ENCODE measurements at places on chromosomes 6 and 20.
A peak's percentile ranks its signal among the peaks of the same experiment; 100 is the strongest.

DNA sequence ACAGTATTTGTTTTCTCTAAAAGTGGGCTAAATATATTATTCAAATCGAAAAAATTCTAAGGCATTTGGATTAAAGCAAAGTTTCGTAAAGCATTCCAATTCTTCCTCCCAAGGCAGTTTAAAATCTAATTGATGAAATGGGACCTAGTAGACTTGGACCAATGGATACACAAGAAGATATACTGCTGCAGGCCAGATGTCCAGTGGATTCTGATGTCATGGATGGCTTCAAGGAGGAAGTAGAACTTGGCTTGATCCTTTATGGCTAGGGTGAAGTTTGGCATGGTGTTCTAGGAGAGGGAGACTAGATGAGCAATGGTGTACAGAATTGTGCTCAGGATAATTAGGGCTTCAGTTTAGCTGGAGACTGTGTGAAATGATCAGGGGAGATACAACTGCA, 559.5 kb upstream of the MMS22L start:
- no peak for DNase-seq

DNA sequence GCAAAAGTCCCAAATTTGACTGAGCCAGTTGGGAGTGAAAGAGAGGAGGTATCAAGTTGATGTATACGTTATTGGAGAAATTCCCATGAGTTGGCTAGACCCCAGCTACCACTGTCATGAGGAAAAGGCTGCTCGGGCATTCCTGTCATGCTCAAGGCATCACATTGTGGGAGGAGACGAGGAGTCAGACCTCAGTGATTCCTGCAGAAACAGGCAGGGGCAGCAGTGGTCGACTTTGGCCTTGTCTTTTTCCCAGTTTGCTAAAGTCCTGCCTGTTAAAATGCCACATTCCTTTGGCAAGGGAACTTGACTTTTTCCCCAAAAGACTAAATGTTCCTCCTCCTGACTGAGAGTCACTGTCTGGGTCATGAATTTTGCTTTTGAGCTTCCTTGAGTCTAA, 295.5 kb upstream of the HS3ST5 start:
- DNase-seq = no peak

DNA sequence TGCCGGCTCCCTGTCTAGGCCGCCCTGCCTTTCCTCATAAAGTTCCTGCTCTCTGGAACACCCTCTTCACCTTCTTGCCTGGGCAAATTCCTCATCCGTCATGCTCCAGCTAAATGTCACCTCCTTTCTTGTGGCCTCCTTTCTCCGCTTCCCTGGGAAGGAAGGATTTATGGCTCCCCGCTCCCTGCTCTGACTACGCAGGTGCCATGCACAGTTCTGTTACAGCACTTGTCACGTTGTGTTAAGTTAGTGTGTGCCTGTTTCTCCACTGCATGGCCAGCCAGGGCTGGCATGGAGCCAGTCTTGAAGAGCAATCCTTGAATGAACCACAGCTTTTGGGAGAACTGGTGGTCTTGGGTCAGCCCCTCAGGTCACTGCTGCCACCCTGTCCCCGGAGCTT, 61.7 kb downstream of the CD40 start:
- DNase-seq = no peak

DNA sequence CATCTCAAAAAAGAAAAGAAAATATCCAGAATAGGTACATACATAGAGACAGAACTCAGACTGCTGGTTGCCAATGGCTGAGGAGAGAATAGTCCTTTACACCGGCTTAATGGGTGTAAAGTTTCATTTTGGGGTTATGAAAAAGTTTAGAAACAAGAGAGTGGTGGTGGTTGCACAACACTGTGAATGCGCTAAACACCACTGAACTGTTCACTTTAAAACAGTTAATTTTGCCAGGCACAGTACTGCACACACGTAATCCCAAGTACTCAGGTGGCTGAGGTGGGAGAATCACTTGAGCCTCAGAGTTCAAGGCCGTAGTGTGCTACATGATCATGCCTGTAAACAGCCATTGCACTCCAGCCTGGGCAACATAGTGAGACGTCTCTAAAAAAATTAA, 7.6 kb downstream of the ILRUN start:
- no peak for DNase-seq

DNA sequence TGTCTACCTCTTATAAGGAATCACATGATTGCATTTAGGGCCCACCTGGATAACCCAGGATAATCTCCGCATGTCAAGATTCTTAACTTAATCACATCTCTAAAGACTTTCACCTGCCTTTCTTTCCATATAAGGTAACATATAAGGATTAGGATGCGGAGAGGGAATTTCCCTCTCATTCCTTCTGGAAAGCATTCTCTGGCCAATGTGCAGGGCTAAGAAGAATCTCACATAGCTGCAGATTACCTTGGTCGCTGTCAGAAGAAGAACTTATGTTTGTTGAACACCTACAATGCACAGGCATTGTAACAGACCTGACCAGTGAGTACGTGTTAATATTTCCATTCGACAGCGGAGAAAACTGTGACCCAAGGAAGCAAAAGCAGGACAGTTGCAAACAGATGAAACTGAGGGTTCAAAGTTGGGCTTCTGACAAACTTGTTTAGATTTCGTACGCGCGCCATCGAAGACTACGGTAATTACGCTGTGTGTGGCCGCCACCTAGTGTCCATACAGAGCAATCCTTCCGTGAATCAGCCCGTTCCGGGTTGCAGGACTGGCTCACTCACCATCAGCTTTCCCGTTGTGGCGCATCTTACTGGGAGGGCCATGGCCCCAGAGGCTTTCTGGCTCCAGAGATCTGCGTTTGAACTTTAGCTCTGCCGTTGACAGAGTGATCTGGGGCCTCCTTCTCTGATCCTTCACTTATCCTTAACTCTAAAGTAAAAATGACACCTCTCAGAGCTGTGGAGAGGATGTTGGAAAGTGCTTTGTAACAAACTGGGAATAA, 9.5 kb downstream of the C20orf202 start:
- DNase-seq = peak; percentile 42

- DNase-seq = no peak
These were observed 31.2 kb downstream of the SRSF3 start for GRCh38 chr6:36625158-36625919.

DNA sequence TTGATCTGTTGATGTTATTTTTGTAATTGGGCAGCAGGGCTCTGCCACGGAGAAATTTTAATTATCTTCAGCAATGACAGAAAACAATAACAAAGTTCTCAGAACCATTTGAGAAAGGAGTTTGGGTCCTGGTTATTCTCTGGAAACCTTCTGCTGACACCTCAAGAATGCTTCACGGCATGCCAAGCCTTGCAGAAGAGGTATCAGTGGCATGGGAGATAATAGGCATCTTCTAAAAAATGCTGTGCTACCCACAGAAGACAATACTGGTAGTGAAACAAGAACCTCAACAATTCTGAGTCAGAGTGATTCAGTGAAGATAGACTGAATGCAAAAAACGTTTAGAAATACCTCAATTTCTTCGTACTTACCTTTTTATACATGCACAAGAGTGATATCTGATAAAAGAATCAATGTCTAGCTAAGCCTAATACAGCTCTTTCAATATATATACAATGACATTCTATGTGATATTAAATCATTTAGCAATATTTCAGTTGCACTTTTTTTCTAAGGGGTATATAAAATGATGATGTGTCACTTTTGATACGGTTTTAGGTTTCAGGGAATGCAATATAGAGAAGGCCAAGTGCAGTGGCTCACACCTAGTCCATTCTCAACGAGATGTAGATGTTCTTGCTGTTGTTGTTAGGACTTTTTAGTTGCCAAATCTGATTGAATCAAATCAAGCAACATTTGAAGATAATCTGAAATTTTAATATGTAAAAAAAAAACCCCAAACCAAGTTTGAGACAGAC, 110.4 kb upstream of the COL21A1 start:
- no peak for DNase-seq

DNA sequence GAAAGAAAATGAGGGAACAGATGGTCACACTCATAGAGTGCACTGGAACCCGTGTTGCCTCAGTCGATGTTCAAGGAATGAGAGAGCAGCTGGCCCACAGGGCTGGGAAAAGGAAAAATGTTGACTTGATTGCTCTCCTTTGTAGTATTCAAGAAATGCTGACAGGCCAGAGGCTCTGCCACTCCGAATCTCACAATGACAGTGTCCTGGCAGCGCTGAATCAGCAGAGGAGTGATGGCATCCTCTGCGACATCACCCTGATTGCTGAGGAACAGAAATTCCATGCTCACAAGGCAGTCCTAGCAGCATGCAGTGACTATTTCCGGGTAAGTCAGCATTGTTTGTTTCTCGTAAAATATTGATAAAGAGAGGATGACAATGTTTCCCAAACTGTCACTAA, 51.3 kb downstream of the KLHL32 start:
- no peak for DNase-seq

GRCh38 chr6:156559162-156559690, 218.0 kb upstream of the ARID1B start:
- no peak for DNase-seq

GRCh38 chr20:51440589-51440988, 101.9 kb downstream of the NFATC2 start:
- no peak for DNase-seq

DNA sequence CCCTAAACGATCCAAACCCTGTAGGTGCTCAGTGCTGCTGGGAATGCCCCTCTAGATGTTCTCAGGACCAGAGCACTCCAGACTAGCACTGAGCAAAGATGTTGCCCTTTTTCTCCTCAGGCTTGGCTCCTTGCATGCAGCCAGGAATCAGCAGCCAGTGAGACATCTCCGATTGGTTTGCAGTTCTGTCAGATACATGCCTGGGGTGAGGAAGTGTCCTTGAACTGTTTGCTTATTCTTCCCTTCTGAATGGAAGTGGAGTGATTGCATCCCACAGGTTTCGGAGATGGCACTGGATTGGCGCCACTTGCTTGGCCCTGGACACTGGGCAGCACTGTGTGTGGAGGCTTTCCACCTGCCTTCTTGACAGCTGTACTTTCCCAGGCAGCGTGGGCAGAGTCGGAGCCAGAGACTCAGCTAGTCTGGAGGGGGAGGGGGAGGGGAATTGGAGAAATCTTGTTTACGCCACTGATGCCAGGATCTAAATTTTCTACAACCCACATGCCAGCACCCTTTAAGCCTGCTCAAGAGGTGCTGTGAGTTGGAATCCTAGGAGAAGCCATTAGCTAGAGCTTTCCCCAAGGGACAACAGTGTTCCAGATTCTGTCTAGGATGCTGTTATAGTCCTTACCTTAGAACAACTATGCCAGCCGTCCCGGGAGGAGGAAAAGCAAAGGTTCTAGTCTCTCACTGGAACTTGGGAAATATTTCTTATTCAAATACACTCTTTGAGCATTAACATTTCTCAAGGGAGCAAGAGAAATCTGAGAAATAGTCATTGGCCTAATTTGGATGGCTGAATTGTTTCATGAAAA, 49.2 kb upstream of the SASH1 start:
- no peak for DNase-seq

DNA sequence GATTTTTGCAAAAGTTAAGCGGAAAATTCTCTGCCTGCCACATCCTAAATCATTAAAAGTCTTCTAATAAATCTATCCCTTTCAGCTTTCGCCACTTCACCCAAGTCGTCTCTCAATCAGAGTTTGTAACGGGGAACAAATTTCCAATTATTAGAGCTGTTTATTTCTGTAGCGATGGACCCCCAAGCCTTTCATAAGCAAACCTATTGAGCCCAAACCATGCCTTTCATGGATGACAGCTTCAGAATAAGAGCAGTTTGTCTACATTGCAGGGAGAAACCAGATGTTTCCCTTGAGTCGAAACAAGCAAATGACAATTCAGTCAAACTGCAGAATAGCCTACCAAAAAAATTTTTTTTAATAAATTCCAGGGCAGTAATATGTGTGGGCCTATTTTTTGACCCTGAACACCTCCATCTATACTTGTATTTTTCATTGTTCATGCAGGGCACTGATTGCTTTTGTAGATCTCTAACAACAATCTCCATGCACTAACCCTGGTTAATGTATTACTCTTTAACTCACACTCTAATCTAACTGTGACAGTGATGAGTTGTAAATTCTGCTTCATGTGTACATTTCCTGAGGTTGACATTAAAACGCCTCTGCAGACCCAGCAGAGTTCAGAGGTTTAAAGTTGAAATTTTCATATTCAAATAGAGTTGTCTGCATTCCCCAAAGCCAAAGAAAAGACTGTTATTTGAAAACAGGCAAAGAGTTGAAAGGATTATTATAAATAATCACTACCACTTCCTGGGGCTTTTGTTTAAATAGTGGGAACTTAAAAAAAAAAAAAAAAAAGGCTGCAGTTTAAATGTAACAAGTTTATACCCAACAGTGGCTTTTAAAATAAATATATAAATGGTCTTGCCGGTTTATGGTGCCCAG, 64.5 kb downstream of the ATP9A start:
- DNase-seq = no peak

DNA sequence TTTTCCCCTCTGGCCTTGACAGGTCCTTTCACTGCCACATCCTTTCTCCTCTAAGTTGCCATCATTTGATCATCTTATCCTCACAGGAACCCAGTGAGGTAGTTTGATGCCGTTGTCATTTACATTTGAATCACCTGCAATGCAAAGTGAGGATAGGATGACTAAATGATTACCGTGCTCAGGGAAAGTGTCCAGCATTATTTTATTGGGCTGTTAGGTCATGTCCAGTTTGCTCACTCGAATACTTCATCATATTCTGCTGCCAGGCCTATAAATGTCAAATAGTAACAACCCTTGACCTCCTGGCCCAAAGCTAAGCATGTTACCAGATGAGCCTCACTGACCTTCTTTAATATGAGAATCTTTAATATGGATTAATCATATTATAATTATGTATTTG, 1068.7 kb upstream of the FLRT3 start:
- DNase-seq = no peak
